Left ventricle myocardium inferior (tissue), 1 donor: ENCODE measurements at places on chromosomes 11 and 22.
A peak's percentile ranks its signal among the peaks of the same experiment; 100 is the strongest.

DNA sequence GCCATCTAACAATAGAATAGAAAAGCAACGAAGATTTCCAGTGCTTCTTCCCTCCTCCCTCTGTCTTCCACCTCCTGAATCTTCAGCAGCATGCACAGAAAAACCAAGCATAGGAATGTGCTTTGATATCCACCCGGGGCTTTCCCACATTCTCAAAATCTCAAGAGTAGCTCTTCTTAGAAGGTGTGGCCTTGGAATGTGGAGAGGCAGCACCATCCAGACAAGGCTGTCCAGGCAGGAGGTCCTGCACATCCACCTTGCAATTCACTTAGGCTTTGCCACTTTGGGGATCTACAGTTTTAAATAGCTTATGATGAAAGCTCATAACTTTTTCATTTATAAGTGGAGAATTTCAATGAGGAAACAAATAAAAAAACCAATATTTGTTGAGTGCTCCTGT, 72.9 kb downstream of the KIRREL3 start:
- DNase-seq, result no peak

DNA sequence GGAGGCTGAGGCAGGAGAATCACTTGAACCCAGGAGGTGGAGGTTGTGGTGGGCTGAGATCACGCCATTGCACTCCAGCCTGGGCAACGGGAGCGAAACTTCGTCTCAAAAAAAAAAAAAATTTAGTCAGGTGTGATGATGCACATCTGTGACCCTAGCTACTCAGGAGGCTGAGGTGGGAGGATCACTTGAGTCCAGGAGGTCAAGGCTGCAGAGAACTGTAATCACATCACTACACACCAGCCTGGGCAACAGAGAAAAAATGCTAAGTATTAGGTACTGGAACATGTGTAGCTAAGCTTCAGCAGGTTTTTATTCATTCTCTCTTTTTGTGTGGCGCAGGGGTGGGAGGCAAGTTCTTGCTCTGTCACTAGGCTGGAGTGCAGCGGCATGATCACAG, 64.2 kb upstream of the SLN start:
- DNase-seq, result no peak

DNA sequence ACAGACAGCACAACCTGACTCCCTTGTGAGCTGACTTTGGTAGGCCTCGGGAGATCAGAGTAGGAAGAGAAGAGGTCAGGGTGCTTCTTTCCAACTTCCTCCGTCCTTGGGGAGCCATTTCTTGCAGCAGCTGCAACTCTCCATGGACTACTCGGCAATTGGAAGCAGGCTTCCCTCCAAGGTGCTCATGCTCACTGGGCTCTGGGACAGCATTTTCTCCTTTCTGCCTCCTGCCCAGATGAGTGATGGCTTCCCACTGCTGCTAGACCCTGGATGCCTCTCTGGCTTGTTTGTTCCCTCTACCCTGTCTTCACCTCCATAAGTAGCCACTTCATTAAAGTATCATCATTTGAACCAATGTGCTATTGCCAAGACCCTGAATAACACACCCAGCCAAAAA, 8.2 kb upstream of the PRSS23 start:
- no peak for DNase-seq

GRCh38 chr11:117172724-117173421, 5.7 kb upstream of the SIDT2 start:
- DNase-seq, result no peak

DNA sequence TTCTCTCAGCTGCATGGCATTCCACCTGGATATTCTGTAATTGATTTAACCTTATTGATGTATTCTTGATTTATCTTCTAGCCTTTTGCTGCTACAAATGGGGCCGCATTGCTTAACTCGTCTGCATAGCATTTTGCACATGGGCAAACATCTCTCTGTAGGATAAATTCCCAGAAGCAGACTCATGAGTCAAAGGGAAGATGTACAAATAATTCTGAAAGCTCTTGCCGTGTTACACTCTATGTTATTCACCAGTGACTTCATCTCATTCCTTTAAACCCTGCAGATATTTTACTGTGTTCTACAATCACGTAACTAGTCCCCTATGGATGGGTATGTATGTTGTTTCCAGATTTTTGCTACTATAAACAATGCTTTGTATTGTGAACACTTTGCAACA, 112.7 kb downstream of the SEZ6L start:
- no peak for DNase-seq

DNA sequence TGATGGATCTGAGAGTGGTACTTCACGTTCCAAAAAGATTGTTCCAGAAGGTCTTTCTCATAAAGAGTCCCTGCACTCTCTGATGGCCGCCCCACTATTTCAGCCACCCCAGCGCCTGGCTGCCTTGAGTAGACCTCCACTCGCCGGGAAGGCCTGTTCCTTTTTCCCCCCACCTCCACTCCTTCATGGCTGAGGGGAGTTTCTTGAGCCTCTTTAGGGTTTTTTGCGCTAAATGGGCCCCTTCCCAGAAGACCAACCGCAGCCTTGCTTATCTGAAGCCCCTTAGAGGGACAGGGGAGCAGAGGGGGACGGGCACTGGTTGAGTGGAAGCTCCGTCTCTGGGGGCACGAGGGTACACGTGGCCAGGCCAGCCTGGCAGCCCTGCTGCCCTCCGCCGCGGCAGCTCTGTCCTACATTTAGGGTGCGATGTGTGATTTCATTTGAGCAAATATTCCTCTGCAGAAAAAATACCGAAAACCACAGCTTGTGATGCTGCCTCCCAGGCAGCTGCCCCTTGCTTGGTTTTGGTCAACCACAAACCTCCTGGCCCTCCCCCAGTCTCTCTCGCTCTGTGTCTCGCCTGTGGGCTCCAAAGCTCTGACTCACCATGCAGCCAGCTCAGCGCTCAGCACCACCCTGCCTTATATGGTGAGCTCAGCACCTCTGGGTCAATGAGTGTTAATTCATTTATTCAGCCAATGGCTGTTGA, 88.7 kb downstream of the TP53I11 start:
- DNase-seq, result peak; percentile 44

GRCh38 chr11:128692753-128693415, 988 bp upstream of the FLI1 start:
- DNase-seq, result no peak

GRCh38 chr11:6260207-6260726, 629 bp downstream of the CCKBR start:
- no peak for DNase-seq
